ENCODE measurements at places on chromosomes 5 and 9.

DNA sequence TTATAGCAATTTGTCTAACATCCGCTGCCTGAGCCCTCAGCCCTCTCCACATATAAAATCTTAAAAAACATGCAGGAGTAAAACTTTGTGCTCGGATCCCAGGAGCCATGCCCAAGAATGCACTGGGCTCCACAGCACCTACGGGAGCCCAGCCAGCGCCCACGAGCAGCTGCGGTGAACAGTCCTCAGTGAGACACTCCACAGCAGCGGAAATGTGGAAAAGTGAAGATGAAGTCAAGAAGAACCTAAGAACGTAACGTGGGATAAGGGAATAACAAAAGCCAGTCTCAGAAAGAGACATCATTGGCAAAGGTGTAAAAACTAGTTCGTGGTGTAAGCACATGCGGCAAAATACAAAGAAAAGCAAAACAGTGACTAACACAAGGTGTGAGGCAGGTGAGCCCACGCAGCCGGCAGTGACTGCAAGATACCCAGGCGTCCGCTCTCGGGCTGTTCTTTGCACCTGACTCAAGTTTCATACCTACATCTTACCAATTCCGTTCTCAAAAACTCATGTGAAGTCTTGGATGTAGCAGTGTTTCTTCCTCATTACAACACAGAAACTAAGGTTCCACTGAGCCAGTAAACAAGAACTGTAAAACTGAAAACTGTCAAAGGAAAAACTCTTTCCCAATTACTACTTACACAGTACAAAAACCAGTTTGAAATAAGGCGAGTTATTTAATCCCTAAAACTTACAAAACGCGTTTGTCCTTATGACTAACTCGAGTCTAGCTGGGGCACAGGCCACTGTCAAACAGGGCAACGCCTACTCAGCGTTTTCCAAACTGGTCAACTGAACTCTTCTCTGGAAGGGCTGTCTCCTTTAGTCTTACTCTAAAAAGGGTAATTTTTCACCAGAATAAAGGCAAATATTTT is 1.7 kb downstream of the CAMSAP1 start:
- H3K4me1 ChIP-seq = peaks cover 5% of the 10 kb centered on the region
- no peak for DNase-seq
- no peak overlapping the region for H3K4me3 ChIP-seq
- H3K27ac ChIP-seq = no peak overlapping the region
- no peaks in the 10 kb centered on the region for H3K27me3 ChIP-seq

- no peak overlapping the region for H3K27ac ChIP-seq
- DNase-seq = no peak
- no peaks in the 10 kb centered on the region for H3K4me1 ChIP-seq
- no peaks in the 10 kb centered on the region for H3K36me3 ChIP-seq
- no peak overlapping the region for H3K4me3 ChIP-seq
- no peaks in the 10 kb centered on the region for H3K27me3 ChIP-seq
Observed at GRCh38 chr5:68046445-68046844, 169.1 kb upstream of the PIK3R1 start.

GRCh38 chr9:77585335-77585786 is 62.8 kb downstream of the GNA14 start:
- H3K27me3 ChIP-seq = no peaks in the 10 kb centered on the region
- no peak overlapping the region for H3K4me3 ChIP-seq
- H3K27ac ChIP-seq = peak overlapping the region; percentile 9
- H3K36me3 ChIP-seq = no peaks in the 10 kb centered on the region
- H3K4me1 ChIP-seq = peaks cover 10% of the 10 kb centered on the region
- peak; percentile 41 for DNase-seq

DNA sequence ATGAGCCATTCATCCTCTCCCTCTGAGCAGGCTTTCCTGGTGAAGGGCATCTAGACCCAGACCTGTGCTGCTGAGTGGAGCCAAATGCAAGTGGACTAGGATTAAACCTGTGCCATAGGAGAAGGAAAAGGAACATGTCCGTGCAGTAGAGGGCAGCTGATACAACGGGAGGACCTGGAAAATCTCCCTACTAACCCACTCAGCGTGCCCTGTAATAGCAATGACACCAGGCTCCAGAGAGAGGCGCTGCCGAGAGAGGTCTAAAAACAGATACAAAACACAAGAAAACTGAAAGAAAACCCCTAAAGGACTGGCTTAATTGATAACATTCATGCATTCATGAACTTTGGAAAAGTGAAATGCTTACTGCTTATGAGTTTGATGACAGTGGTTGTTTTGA is 60.8 kb downstream of the PFDN1 start:
- H3K36me3 ChIP-seq = no peaks in the 10 kb centered on the region
- peak; percentile 18 for DNase-seq
- no peaks in the 10 kb centered on the region for H3K27me3 ChIP-seq
- H3K4me1 ChIP-seq = peaks cover 3% of the 10 kb centered on the region
- H3K4me3 ChIP-seq = no peak overlapping the region

DNA sequence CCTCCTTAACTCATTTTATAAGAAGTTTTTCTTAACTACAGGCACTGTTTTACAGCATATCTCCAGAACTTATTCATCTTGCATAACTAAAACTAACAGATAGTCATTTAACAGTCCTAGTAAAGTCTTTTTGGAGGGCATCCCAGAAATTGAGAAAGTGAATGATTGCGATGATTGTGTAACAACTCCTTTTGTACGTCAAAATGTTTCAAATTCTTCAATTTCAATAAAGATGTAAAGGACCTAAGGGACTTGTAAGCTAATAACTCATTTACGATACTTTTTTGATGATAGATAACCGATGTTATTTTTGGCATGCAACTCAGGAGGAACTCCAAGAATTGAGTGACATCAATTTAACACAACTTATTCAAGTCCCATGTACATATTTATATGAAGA is 42.7 kb downstream of the SVEP1 start:
- no peak for DNase-seq
- H3K27me3 ChIP-seq = no peaks in the 10 kb centered on the region
- H3K4me3 ChIP-seq = no peak overlapping the region
- H3K36me3 ChIP-seq = no peaks in the 10 kb centered on the region
- no peaks in the 10 kb centered on the region for H3K4me1 ChIP-seq

- no peak for DNase-seq
- no peaks in the 10 kb centered on the region for H3K36me3 ChIP-seq
- no peaks in the 10 kb centered on the region for H3K27me3 ChIP-seq
- H3K4me3 ChIP-seq = no peak overlapping the region
- H3K27ac ChIP-seq = no peak overlapping the region
Observed at GRCh38 chr9:104879555-104880309, 48.2 kb downstream of the ABCA1 start.

GRCh38 chr5:115325296-115325959 is 29.0 kb upstream of the CCDC112 start:
- 0 out of 2 replicates have a peak, but pooled peaks cover 3% of the 10 kb centered on the region for H3K4me1 ChIP-seq
- DNase-seq = no peak
- no peak overlapping the region for H3K4me3 ChIP-seq
- no peaks in the 10 kb centered on the region for H3K36me3 ChIP-seq

DNA sequence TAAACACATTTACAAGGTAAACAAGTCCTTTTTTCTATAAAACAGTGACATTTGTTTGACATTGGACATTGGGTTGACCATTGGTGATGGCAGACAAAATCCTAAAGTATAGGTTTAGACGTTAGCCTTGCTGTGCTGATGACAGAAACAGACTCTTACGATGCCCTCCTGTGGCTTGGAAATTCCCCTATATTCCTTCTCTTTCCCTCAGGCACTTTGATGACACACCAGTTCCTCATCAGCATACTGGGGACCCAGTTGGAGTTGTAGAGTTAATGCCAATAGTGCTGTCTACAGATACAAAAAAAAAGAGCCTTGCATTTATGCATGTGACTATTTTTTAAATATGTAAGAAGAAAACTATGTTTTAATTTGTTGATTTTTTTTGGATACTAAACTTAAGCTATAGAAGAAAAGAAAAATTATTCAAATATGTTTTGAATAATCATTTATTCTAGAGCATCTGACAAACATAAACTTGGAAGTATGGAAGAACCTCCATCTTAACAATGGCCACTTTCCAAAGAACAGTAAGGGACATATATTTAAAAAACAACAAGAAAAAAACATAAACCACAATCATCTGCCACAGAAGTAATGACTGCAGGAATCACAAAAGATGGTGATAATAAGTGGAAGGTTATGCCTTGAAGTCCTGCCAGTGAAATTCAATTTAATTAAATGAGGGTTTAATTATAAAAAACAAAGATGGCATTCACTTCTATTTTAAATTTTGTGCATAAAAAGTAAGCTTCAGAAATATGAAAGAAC is 75.6 kb upstream of the SNCAIP start:
- no peaks in the 10 kb centered on the region for H3K36me3 ChIP-seq
- no peaks in the 10 kb centered on the region for H3K4me1 ChIP-seq
- H3K27ac ChIP-seq = no peak overlapping the region
- no peaks in the 10 kb centered on the region for H3K27me3 ChIP-seq

DNA sequence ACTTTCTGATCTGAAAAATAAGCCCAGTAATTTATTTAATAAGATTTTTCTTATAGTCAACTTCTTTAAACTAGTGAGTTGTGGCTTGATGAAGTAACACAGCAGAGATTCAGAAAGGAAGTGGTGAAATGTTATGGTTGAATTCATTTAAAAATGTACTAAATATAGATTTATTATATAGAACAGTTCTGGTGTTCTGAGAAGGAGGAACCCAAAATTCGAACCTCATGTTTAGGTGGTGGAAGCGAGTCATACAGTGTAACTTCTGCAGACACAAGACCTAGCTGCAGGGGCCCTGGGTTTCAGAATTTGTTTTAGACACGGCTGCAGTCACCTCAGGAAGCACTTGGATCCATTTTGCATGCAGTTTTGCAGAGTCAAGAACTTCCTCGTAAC is 188.2 kb downstream of the TRIO start:
- H3K27me3 ChIP-seq = no peaks in the 10 kb centered on the region
- DNase-seq = no peak
- H3K4me1 ChIP-seq = no peaks in the 10 kb centered on the region
- no peak overlapping the region for H3K27ac ChIP-seq
- no peak overlapping the region for H3K4me3 ChIP-seq

DNA sequence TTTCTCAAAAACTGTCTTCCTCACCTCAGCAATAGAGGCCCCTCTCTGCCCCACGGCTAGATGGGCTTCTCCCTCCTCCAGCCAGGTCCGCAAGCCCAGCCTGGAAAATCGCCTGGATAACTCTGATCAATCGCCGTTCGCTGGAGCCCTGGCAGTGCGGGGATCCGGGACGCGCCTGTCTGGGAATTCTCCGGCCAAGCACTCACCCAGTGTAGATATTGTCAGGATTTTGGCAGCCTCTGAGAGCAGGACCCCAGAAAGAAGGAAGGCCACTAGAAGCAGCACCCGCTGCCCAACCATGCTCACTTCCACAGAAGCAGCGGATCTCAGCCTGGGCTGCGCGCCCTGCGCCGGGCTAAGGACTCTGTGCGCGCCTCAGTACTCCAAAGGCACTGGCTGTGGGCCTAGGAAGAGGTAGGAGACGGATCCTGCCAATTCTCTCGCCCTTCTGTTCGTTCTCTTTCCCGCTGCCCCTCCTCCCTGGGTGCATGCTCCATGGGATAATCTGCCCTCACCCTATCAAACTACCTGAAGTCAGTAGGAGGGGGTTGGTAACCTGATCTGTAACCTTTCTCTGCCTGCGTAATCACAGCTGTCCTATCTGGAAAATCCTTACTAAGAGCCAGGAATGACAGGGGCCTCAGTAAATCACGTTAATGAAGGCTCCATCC is at the start of gene UGT3A1:
TSS of gene UGT3A1 (minus strand) at position 450 of the 671 bp plus-strand sequence. CDS start at position 300, 150 bp downstream.
- H3K27ac ChIP-seq = no peak within 1 kb of the TSS
- 0 out of 2 replicates have a peak, but pooled peaks cover 1% of the 10 kb centered on the region for H3K4me1 ChIP-seq
- DNase-seq = peak; percentile 72
- peak within 1 kb of the TSS; percentile 34 for H3K4me3 ChIP-seq
- no peaks in the 10 kb centered on the region for H3K27me3 ChIP-seq

DNA sequence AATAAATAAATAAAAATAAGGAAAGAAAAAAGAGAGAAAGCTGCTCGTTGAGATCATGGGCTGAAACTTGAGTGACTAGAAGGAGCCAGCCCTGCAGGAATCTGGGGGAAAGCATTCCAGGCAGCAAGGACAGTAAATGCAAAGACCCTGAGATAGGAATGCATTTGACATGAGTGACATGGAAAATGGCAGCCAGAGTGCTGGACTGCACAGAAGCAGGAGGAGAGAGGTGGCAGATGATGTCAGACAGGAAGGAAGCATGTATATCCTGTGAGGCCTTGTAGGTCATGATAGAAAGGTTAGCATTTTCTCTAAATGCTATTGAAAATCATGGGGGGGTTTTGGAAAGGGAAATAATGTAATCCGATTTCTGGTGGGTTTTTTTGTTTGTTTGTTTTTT is 29.1 kb downstream of the ADRA1B start:
- DNase-seq = no peak
- H3K27ac ChIP-seq = no peak overlapping the region
- no peaks in the 10 kb centered on the region for H3K27me3 ChIP-seq
- H3K4me1 ChIP-seq = no peaks in the 10 kb centered on the region

- no peak overlapping the region for H3K4me3 ChIP-seq
- H3K36me3 ChIP-seq = no peaks in the 10 kb centered on the region
- no peak overlapping the region for H3K27ac ChIP-seq
- no peak for DNase-seq
Observed at GRCh38 chr9:27400334-27400880, 103.5 kb upstream of the EQTN start.

- no peaks in the 10 kb centered on the region for H3K36me3 ChIP-seq
- H3K27me3 ChIP-seq = no peaks in the 10 kb centered on the region
- H3K27ac ChIP-seq = no peak overlapping the region
- peaks cover 4% of the 10 kb centered on the region for H3K4me1 ChIP-seq
- no peak for DNase-seq
Observed at GRCh38 chr9:87587864-87588263, 90.2 kb downstream of the DAPK1 start.

- H3K4me3 ChIP-seq = no peak overlapping the region
- no peak for DNase-seq
- H3K36me3 ChIP-seq = no peaks in the 10 kb centered on the region
- no peak overlapping the region for H3K27ac ChIP-seq
- H3K4me1 ChIP-seq = no peaks in the 10 kb centered on the region
Observed at GRCh38 chr9:38075272-38075671, 6.2 kb upstream of the SHB start.

GRCh38 chr9:115651461-115651860 is 502.1 kb upstream of the PAPPA start:
- no peaks in the 10 kb centered on the region for H3K36me3 ChIP-seq
- no peaks in the 10 kb centered on the region for H3K4me1 ChIP-seq
- no peak overlapping the region for H3K4me3 ChIP-seq
- H3K27ac ChIP-seq = no peak overlapping the region

- peak overlapping the region; percentile 50 for H3K4me3 ChIP-seq
- H3K4me1 ChIP-seq = no peaks in the 10 kb centered on the region
- H3K36me3 ChIP-seq = no peaks in the 10 kb centered on the region
- H3K27ac ChIP-seq = no peak overlapping the region
- H3K27me3 ChIP-seq = no peaks in the 10 kb centered on the region
- DNase-seq = no peak
Observed at GRCh38 chr9:33510262-33511183, 13.5 kb upstream of the ANKRD18B start.

- no peaks in the 10 kb centered on the region for H3K27me3 ChIP-seq
- DNase-seq = no peak
- no peaks in the 10 kb centered on the region for H3K4me1 ChIP-seq
- H3K36me3 ChIP-seq = no peaks in the 10 kb centered on the region
Observed at GRCh38 chr5:170532935-170533334, 29.1 kb downstream of the KCNIP1 start.

- H3K27ac ChIP-seq = no peak overlapping the region
- H3K36me3 ChIP-seq = no peaks in the 10 kb centered on the region
- no peak for DNase-seq
- no peaks in the 10 kb centered on the region for H3K27me3 ChIP-seq
Observed at GRCh38 chr9:18632632-18633403, 158.9 kb downstream of the ADAMTSL1 start.
